Glutamatergic neuron (in vitro differentiated cells): ENCODE measurements at places on chromosomes 2 and 18.

- DNase-seq, result no peak
Measured at GRCh38 chr2:238457927-238458324, 31.2 kb downstream of the ASB1 start.

DNA sequence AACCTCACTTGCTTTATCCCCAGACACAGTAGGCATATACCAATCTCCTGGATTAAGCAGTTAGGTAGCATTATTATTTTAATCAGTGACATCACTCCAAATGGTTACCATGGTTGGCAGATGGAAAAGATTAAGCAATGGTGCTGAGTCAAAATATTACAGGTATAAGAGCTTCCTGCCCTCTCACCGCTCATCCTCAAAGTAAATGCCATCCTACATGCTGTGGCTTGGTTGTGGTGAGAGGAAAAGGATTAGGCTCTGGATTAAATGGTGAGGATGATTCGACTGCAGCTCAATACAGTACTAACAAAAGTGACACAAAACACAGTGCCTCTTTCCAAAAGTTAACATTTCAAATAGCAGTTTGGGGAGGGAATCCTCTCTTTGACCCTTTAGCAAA, 108.9 kb upstream of the ACAA2 start:
- DNase-seq, result no peak

- DNase-seq, result no peak
Measured at GRCh38 chr18:79497638-79498081, 101.9 kb downstream of the NFATC1 start.

GRCh38 chr18:63515801-63516200, 26.4 kb upstream of the SERPINB12 start:
- DNase-seq, result no peak

DNA sequence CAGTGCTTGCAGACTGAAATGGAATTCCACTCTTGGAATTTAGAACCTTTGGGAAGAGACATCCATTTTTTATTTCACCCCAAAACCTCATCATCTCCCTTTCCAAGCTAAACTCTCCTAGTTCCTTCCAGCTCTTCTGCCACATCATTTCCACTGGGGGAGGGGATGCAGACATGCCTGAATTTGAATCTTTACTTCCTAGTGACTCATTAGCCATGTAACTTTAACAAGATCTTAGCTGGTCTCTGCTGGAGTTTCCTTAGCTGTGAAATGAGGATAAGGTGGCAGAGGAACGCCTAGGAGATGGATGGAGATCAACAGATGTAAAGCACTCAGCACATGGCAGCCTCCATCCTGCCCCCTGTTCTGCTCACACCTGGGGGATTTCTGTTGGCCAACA, 266.8 kb downstream of the EN1 start:
- no peak for DNase-seq

GRCh38 chr2:16481351-16481750, 184.3 kb downstream of the CYRIA start:
- no peak for DNase-seq

DNA sequence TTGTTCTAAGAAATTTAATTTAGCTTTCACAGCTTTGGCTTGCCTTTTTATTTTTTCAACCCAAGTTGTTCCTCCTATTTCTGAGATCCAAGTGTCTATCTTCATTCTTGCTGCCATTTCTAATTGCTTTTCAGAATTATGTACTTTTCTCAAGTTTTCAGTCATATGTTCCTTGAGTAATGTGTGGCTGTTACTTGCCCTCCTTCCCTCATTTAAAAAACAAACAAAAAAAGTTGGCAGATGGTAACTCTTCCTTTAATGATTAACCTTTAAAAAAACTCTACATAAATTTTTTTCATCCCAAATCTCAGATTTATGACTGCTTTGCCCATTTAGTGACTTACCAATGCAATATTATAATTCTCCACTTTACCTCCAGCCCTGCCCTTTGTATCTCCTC, 131.3 kb downstream of the GALNT3 start:
- no peak for DNase-seq

- DNase-seq, result no peak
Measured at GRCh38 chr18:57775937-57776336, 27.2 kb downstream of the ATP8B1 start.

GRCh38 chr2:54469484-54470053, 13.4 kb downstream of the SPTBN1 start:
- DNase-seq, result no peak

DNA sequence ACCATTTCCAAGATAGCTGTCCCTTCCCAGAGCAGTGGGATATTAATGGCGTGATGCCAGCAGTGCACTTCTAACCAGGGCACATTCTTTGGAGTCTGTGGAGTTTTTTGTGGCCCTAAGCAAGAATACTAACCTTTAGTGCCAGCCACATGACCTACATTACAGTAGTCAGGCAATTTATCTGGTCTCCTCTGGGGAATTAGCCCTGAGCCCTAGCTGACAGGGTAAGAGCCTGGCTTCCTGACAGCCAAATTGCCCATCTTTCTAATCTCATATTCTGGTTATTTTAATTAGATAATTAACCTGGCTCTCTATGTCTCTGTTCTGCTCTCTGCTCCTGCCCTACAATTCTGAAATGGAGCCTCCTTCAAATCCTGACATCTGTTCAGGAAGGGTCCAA, 5.2 kb downstream of the PFN4 start:
- no peak for DNase-seq

- no peak for DNase-seq
Measured at GRCh38 chr18:27855486-27855885, 321.4 kb downstream of the CDH2 start.

DNA sequence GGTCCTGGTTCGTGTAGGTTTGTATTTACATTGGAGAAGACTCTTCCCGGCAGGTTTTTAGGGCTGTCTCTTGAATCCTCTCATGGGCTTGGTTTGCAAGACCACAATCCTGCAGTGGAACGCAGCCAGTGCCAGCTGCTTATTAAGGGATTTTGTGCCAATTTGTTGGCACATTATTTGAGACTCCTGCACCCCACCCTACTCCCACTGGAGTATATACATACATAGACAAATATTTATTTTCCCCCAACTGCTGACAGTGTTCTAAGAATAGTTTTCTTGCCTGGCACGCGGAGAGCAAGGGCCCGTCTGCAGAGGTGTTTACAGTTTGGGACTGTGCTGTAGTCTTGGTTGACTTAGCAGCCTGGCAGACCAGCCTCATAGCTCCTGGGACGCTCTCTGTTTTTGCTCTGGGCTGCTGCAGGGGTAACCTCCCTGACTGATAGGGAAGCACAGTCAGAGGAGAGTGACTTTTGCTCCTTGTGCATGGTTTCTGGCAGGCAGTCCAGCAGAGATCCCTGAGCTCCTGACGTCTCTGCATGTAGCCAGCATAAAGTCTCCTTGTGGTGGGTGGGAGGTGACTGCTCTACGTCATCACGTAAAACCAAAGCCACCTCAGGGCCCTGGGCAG, 1.9 kb downstream of the LDLRAD4 start:
- DNase-seq, result no peak

DNA sequence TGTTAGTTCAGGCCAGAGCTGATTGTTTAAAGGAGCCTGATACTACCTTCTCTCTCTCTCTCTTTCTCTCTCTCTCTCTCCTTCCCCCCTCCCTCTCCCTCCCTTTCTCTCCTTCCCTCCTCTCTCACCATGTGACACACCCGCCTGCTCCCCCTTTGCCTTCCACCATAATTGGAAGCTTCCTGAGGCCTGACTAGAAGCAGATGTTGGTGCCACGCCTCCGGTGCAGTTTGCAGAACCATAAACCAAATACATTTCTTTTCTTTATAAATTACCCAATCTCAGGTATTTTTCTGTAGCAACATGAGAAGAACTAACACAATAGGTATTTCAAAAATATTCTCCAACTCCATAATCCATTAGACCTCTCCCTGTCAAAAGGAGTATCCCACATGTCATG, 62.4 kb downstream of the ANKRD62 start:
- no peak for DNase-seq

DNA sequence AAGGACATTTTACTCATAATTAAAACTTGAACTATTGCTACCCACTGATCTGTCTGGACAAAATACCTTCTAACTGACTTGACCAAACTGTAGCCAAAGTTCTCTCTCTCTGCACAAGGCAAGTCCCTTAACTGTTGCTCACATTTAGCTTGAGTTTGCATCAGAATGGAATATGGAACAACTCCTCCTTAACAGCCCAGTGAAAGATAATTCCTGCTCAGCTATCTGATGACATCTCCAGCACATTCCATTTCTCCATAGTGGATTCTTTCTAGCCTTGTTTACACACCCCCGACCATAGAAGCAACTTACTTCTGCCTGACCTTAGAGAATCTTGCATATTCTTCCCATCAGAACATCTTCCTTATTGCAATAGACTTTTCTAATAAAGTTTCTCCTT, 317.2 kb upstream of the CDH2 start:
- no peak for DNase-seq

DNA sequence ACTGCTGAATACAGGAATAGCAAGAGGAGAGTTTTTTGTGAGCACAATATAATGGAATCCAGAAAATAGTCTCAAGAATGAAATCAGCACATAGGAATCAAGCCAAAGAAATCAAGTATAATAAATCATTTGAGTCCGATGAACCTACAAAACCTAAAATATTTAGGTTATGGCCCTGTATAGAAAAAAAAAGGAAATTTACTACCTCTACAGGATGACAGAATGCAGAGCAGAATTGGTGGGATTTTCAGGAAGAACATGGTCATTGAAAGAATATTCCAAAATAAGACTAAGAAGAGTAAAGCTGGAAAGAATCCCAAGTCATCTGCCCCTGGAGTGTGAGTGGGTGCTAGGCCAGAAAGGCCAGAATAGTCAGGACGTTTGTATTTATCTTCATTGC, 1041.2 kb upstream of the CDH2 start:
- DNase-seq, result no peak

DNA sequence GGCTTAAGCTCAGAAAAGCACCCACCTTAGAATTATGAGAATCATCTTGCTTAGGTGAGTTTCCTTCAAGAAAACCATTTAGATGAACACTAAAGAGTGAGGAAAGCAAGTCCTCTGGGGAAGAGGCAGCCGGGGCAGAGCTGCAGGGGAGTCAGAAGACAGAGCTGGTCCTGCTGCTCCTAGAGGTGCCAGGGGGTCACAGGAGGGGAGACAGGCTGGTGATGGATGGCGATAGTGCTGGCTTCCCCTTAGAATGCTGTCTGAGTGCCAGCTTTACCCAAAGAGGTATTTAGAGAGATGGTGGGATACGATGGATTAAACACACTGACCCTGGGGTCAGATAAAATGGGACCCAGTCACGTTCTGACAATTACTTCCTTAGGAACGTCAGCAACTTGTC, 269.4 kb downstream of the TDRD15 start:
- no peak for DNase-seq

GRCh38 chr2:74578408-74578807, 23.9 kb downstream of the DOK1 start:
- no peak for DNase-seq

DNA sequence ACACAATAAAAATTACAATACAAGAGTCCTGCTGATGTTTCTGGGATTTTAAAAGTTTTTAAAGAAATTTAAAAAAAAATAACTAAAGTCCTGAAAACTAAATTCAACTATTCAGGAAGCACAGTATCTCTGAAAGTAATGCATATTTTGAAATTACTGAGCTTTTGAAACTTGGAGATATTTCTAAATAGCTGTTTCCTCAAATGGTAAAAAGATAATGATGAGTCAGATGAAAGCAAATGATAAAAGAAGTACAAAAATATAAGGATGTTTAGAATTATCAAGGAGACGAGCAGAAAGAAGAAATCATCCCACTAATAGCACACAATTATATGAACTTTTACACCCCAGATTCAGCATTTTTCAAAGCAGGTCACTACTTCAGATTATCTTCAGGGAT, 90.2 kb upstream of the SLC25A52 start:
- no peak for DNase-seq

DNA sequence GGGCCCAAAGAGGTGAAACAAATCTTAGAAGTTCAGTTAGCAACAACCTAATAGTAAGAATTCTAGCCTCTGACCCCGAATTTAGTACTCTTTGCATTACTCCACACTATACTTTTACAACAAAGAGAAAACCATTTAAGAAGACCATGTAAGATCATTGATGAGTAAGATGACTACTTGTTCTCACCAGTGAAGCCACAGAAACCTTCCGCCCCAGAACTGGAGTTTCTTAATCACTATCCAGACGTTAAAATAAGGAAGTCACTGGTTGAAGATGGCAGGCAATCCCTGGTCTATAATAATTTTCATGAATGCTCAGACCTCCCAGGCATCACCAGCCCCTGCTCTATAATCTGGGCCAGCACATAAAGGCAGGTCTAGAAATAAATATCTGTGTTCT, 95.0 kb downstream of the TMEM163 start:
- no peak for DNase-seq

DNA sequence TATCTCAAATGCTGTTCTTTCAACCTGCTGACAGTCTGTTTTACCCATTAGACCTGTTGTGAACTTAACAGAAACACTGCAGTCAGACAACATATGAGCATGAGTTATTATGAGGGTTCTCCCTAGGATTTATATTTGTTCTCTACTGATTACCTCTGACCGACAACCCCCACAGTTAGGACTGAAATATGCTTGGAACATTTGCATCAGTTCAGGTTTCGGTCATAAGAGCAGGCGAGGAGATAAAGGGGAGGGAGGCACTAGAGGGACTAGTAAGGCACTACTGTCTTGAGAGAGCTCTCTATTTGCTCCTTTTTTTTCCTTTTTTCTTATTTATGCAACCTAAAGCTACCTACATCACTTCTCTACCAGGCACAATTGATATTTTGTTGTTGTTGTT, 133.2 kb upstream of the REG3G start:
- DNase-seq, result no peak

GRCh38 chr2:74131901-74132300, 15.8 kb downstream of the BOLA3 start:
- DNase-seq, result no peak

DNA sequence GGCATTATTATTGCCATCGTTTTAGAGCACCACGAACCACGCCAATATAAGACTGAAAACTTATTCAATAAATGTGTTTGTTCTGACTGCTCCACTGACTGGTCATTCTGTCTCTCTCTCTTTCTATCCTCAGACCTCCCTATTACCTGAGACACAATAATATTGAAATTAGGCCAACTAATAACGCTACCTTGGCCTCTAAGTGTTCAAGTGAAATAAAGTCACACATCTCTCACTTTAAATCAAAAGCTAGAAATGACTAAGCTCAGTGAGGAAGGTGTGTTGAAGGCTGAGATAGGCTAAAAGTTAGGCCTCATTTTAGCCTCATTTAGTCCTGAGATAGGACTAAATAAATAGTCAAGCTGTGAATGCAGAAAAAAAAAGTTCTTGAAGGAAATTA, 38.8 kb downstream of the G6PC2 start:
- no peak for DNase-seq

DNA sequence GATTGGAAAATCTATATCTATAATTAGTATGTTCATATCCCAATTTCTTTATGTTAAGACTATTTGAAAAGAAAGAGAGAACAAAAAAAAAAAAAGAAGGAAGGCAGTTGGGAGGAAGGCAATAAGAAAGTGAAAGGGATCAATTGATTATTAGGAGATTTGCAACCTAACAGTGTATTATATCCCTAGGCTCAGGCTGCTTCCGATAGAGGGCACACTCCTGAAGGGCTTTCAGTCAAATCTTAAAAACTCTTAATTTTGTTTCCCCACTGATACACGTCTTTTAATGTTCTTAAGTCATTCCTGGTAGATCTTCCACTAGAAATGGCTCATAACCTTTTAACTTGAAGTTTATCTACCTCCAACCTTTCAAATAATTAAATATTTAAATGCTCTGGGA, 763.9 kb downstream of the BCL11A start:
- DNase-seq, result no peak

GRCh38 chr2:88696611-88697010, 5.1 kb downstream of the RPIA start:
- DNase-seq, result no peak

GRCh38 chr2:228705318-228705717, 523.8 kb upstream of the SPHKAP start:
- DNase-seq, result no peak
